Cardiac ventricle fibroblast (primary cell): ENCODE measurements at places on chromosomes 2 and 18. TPM values are rescaled to one million over a fixed set of nuclear protein-coding genes. Genes with fewer than 3 reads are reported as not detected.

Gene ATIC
- 50.4 and 52.4 TPM in 2 replicates for total RNA-seq

Gene IL36G
- total RNA-seq: not detected in 2 replicates

Gene SLC40A1
- 19.7 and 21.3 TPM in 2 replicates for total RNA-seq

Gene NT5C1B
- 0.10 TPM in 1 of 2 replicates, not detected in the other for total RNA-seq

Gene FOXD4L1
- 0.15 TPM in 1 of 2 replicates, not detected in the other for total RNA-seq

Gene TDRD15
- total RNA-seq: not detected in 2 replicates

Gene FABP1
- not detected in 2 replicates for total RNA-seq

Gene GALNT14
- 0.31 TPM in 1 of 2 replicates, not detected in the other for total RNA-seq

Gene LOXHD1
- 0.05 TPM in 1 of 2 replicates, not detected in the other for total RNA-seq

Gene KLHL30
- total RNA-seq: 0.06 TPM in 1 of 2 replicates, not detected in the other

Gene DNAJC5G
- not detected in 2 replicates for total RNA-seq

Gene STAMBP
- 18.8 and 25.3 TPM in 2 replicates for total RNA-seq

Gene ZNF804A
- total RNA-seq: not detected in 2 replicates

Gene FBXO48
- 0.31 and 0.78 TPM in 2 replicates for total RNA-seq

Gene EGR4
- not detected in 2 replicates for total RNA-seq

Gene ZSCAN30
- total RNA-seq: 9.8 and 12.2 TPM in 2 replicates

Gene SP100
- total RNA-seq: 78.8 and 88.2 TPM in 2 replicates

Gene BMP10
- total RNA-seq: not detected in 2 replicates

Gene TPO
- not detected in 2 replicates for total RNA-seq

Gene SIX3
- not detected in 2 replicates for total RNA-seq

Gene TCF23
- 0.10 and 0.44 TPM in 2 replicates for total RNA-seq

Gene MROH2A
- not detected in 2 replicates for total RNA-seq

Gene KLHL14
- total RNA-seq: not detected in 2 replicates

Gene MRPL44
- 26.5 and 36.5 TPM in 2 replicates for total RNA-seq

Gene VWA3B
- total RNA-seq: not detected in 2 replicates

Gene IL1RN
- total RNA-seq: not detected in 2 replicates

Gene PTPRM
- 60.3 and 71.2 TPM in 2 replicates for total RNA-seq

Gene TBC1D8
- 12.6 and 16.9 TPM in 2 replicates for total RNA-seq

Gene FSIP2
- under 0.01 TPM in 2 replicates for total RNA-seq

Gene D2HGDH
- 9.0 and 12.7 TPM in 2 replicates for total RNA-seq

Gene GRP
- not detected in 2 replicates for total RNA-seq

Gene BOLL
- total RNA-seq: not detected in 2 replicates

Gene PMAIP1
- total RNA-seq: 0.69 and 1.5 TPM in 2 replicates

Gene SLC9A4
- not detected in 2 replicates for total RNA-seq

Gene MTCL1
- total RNA-seq: 10.4 and 15.6 TPM in 2 replicates

Gene IL18RAP
- total RNA-seq: 0.34 TPM in 1 of 2 replicates, not detected in the other

Gene KCNG2
- 0.44 and 0.49 TPM in 2 replicates for total RNA-seq

Gene MAPRE2
- total RNA-seq: 18.3 and 30.1 TPM in 2 replicates

Gene GPR35
- not detected in 2 replicates for total RNA-seq

Gene GPR45
- total RNA-seq: not detected in 2 replicates

Gene FBXO15
- not detected in 2 replicates for total RNA-seq

Gene DSG1
- total RNA-seq: not detected in 2 replicates

Gene ZFP36L2
- total RNA-seq: 90.6 and 98.1 TPM in 2 replicates

Gene RNMT
- total RNA-seq: 15.6 and 20.5 TPM in 2 replicates

Gene STAT4
- total RNA-seq: 0.20 and 0.37 TPM in 2 replicates

Gene SEMA4F
- total RNA-seq: 3.6 and 4.5 TPM in 2 replicates

Gene TLX2
- total RNA-seq: not detected in 2 replicates

Gene RIT2
- not detected in 2 replicates for total RNA-seq

Gene SATB2
- total RNA-seq: 1.4 and 1.8 TPM in 2 replicates

Gene IL1F10
- not detected in 2 replicates for total RNA-seq
